ENCODE measurements at places on chromosomes 6 and 20.
A peak's percentile ranks its signal among the peaks of the same experiment; 100 is the strongest.

GRCh38 chr20:64179805-64180204 lies 15.6 kb downstream of the MYT1 start:
- no peak for DNase-seq

GRCh38 chr6:111604259-111605099 lies 1.2 kb downstream of the TRAF3IP2 start:
- DNase-seq, result peak; percentile 94

GRCh38 chr20:64247970-64248841 lies 7.3 kb upstream of the PCMTD2 start:
- no peak for DNase-seq

- DNase-seq, result peak; percentile 47
Observed at GRCh38 chr6:106510090-106510970, 119.0 kb downstream of the RTN4IP1 start.

- no peak for DNase-seq
Observed at GRCh38 chr6:83443516-83443915, 12.7 kb upstream of the ME1 start.

DNA sequence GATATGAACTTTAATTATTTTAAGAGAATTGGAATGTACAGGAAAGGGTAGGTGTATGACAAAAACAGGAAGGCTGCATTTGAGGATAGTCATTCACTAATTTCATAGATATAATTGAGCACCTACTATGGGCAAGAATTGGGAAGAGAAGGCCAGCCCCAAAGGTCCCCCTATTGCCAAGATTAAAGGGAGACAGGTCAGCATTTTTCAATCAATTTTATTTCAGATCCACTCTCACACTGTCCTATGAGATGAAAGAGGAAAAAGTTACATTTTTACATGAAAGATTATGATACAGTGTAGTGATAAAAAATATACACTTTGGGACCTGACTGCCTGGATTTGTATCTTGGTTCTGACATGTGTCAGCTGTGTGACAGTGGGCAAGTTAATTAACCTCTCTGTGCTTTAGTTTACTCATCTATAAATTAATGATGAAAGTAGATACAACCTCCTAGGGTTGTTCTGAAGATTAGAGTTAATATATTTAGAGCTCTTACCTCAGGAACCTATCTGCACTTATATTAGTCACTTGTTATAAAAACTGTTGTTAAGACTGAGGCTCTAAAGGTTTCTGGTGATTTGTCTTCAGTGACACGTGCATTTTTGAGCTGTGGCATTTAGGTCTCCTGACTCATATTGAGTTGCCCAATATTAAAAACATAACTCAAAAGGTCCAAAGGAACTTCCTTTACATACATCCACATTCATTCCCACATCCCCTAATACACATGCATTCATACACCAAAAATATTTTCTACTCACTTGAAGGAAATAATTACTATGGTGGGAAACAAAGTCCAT lies 45.7 kb downstream of the SCGN start:
- no peak for DNase-seq

GRCh38 chr20:60584221-60584620 lies 626.0 kb downstream of the CDH26 start:
- DNase-seq, result peak; percentile 23

GRCh38 chr6:48798296-48798695 lies 664.8 kb downstream of the MMUT start:
- DNase-seq, result no peak

GRCh38 chr20:25389858-25390537 lies 637 bp downstream of the ABHD12 start:
- DNase-seq, result peak; percentile 23

DNA sequence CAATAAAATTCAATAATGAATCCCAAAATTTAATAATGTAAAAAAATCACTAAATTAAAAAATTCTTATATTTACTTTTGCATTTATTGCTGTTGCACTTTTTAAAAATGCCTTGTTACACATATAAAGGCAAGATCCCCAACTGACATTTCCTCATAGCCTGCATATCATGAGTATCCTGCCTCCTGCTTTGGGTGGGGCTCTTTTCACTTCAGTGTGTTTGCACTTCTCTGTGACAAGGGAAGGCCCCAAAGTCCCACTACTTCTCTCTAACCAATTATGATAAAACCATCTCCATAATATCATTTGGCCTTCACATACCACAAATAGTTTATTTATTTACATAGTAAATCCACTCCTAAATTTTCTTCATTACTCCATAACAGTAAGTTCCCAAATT lies 446.1 kb upstream of the MARCKS start:
- peak; percentile 58 for DNase-seq

DNA sequence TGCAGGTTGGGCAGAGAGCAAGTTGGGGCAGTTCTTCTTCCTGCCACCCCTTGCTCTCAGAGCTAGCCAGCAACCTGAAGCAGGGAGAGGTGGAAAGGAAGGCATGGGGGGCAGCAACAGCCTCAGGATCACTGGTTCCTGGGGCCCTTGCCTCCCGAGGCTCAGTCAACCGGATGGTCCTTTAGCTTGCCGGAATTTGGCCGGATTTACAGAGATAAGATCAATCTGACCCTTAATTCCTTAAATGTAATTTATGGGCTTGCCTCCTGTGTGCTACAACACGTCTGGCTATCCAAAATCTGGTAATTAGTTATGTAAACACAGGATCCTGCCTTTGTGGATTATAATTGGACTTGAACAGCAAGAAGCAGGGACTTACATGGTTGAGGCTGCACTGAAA lies 19.5 kb upstream of the TCP11 start:
- DNase-seq, result no peak

- DNase-seq, result no peak
Observed at GRCh38 chr6:35078896-35079295, 62.2 kb downstream of the TCP11 start.

- peak; percentile 12 for DNase-seq
Observed at GRCh38 chr6:29834564-29835436, 7.2 kb downstream of the HLA-G start.

- no peak for DNase-seq
Observed at GRCh38 chr6:111713236-111713635, 107.6 kb upstream of the TRAF3IP2 start.

- DNase-seq, result no peak
Observed at GRCh38 chr20:31642837-31643236, 5.1 kb downstream of the COX4I2 start.

GRCh38 chr6:155201461-155202226 lies 62.2 kb upstream of the CLDN20 start:
- peak; percentile 80 for DNase-seq

DNA sequence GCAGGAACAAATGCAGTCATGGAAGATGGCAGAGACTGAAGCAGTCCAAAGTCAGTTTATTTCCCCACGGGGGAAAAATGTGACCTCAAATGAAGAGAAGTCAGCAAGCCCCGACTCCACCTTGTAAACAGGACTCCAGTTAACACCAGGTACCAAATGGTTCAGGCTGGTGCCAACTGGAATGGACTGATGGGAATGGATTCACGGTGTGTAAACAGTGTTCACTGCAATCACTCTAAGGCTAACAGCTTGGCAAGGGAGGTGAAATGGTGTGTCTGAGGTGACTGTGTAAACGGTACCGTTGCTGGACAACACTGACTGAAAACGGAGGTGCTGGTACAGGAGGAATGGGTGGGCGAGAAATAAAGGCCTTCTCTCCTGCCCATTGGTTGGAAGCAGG lies 12.0 kb downstream of the PLAGL2 start:
- no peak for DNase-seq

- no peak for DNase-seq
Observed at GRCh38 chr6:170393807-170394399, 87.3 kb downstream of the FAM120B start.

- DNase-seq, result peak; percentile 77
Observed at GRCh38 chr20:4961746-4962145, 39.6 kb downstream of the SLC23A2 start.

DNA sequence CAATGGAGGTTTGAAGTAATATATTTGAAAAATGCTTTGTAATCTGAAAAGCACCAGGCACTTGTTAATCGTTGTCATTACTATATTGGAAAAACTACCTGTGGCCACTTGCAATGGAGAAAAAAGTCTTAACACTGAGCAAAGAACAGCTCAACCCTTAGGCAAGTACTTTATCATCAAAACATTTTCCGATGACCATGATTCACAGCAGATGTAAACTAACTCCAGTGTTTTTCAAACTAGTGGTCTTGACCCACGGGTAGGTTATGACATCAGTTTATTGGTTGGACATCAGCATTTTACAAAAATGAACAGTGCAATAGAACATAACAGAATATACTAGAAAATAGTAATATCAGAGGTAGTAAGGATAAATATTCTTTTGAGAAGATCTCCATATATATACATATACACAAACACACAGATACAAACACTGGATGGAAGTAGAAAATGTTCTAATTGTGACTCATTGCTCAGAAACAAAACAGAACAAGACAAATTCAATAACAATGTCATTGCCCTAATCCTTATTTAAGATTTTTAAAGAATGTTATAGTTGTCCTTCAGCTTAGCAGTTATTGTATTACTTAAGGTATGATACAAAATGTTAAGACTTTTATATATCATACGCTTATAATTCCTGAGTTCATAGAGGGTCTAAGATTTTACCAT lies 123.0 kb downstream of the PLCB1 start:
- DNase-seq, result no peak

DNA sequence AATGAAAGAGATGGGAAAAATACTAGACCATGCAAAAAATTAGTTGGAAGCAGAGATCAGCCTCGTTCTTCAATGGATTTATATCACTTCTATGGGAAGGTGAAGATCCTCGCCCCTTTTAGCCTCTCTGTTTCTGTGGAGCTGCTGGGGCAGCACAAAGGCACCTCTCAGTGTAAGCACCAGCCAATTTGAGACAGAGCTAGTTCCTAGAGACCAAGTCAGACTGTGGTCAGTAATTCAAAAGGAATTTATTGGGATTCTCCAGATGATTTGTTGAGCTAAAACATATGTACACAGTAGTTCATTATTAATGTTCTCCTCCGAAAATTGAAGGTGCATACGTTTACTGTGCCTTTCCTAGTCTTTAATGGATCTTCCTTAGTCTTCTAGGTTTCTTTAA lies 42.4 kb downstream of the SCGN start:
- DNase-seq, result no peak

All from fibroblast of skin of scalp (primary cell).